ENCODE measurements at places on chromosomes 13 and 19.

DNA sequence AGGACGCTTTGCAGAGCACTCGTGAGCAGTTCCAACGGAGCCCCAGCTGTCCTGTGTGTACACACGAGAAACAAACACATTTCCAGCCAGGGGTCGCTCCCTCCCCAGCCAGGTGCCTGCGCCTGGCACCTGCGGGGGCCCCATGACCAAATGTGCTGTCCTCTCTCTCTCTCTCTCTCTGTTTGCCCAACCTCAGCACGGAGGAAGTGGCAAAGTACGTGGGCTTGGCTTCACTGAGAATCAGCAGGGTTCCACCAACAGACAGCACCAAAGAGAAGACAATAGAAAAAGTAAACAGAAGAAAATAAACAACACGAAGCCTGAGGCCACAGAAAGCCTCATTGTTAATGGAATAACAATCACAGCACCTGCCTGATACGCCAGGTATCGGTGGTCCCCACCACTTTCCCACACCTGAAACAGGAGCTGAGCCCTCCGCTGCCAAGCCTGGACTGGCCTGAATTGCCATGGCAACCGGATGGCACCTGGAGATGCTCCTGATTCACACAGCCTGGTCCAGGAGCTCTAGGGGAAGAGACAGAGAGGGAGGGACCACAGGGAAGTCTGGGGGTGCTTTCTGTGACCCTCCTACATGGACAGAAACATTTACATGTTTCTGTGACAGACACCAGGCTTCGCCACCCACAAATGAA is 103.9 kb upstream of the CACNA1A start:
- H3K27ac ChIP-seq: no peak overlapping the region
- H3K4me3 ChIP-seq: no peak overlapping the region
- H3K4me1 ChIP-seq: no peaks in the 10 kb centered on the region
- H3K27me3 ChIP-seq: no peaks in the 10 kb centered on the region
- no peaks in the 10 kb centered on the region for H3K36me3 ChIP-seq

DNA sequence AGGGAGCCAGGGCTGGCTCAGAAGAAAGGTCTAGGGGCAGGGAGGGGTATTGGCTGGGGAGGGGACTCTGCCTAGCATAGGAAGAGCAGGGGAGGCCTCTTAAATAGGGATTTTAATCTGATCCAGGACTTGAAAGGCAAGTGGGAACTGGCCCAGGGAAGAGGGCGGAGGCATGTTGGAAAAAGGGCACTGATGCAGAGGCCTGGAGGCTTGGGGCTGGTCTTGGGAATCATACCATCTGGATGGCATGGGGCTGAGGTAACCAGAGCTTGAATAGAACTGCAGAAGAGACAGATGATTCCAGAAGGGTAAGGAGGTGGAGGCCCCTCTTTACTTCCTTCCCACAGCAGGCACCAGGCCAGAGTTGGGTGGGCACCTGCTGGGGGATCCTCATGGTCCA is 29.1 kb downstream of the CERS4 start:
- peaks cover 20% of the 10 kb centered on the region for H3K4me1 ChIP-seq
- H3K27ac ChIP-seq: no peak overlapping the region
- no peaks in the 10 kb centered on the region for H3K27me3 ChIP-seq
- H3K36me3 ChIP-seq: peaks cover 6% of the 10 kb centered on the region

GRCh38 chr13:43804461-43805070 is 17.8 kb upstream of the ENOX1 start:
- H3K27me3 ChIP-seq: no peaks in the 10 kb centered on the region
- H3K27ac ChIP-seq: no peak overlapping the region
- no peak overlapping the region for H3K4me3 ChIP-seq
- peaks cover 4% of the 10 kb centered on the region for H3K4me1 ChIP-seq
- no peaks in the 10 kb centered on the region for H3K36me3 ChIP-seq
- no peak for DNase-seq

DNA sequence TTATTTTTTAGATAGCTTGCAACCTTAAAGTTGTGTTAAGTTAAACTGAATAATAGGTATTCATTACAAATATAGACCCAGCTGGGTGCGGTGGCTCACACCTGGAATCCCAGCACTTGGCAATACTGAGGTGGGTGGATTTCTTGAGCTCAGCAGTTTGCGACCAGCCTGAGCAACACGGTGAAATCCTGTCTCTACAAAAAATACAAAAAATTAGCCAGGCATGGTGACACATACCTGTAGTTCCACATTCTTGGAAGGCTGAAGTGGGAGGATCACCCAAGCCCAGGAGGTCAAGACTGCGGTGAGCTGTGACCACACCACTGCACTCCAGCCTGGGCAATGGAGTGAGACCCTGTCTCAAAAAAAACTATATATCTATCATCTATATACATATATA is 386.5 kb downstream of the PCDH17 start:
- no peak for DNase-seq
- H3K4me3 ChIP-seq: no peak overlapping the region
- no peaks in the 10 kb centered on the region for H3K36me3 ChIP-seq
- no peak overlapping the region for H3K27ac ChIP-seq
